ENCODE measurements at places on chromosomes 5 and 9.

DNA sequence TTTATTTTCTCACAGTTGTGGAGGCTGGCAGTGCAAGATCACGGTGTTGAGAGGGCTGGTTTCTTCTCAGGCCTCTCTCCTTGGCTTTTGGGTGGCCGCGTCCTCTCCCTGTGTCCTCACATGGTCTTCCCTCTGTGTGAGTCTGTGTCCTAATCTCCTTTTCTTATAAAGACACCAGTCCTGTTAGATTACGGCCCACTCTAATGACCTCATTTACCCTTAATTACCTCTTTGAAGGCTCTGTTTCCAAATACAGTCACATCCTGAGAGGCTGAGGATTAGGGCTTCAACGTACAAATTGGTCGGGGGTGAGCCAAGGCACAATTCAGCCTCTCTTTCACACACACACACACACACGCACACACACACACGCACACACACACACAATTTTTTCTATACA, 73.0 kb downstream of the UGCG start:
- no peak for DNase-seq

GRCh38 chr5:78718824-78719223, 70.3 kb upstream of the LHFPL2 start:
- DNase-seq = no peak

DNA sequence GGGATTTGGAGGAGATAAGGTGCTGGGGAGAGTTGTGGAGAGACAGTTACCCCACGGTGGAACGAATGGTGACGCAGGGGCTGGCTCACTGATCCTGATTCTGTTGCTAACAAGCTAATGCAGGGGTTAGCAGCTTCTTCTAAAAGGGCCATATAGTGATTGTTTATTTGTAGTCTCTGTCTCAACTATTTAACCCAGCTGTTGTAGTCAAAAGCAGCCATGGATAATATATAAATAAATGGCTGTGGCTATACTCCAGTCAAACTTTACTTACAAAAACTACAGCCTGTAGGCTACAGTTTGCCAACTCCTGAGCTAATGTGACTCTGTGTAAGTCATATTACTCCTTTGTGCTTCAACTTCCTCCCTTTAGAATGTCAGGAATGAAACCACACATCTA, 21.8 kb downstream of the STOM start:
- no peak for DNase-seq

GRCh38 chr9:109335121-109335520, 14.3 kb upstream of the EPB41L4B start:
- DNase-seq = no peak

DNA sequence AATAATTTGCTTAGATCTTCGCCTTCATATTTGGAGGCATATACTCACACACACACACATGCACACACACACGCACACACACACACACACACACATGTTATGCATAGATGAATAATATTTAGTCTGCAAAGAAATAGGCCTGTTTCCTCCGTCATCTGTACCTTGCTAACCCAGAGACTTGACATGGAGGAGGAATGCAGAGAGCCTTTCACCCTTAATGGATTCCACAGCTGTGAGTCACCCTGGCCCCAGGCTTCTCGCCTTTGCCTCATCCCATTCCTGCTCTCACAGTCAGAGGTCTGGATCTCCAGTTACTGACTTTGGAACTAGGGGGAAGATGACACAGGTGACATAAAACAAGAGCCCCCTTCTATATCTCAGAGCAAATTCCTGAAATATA, 29.7 kb downstream of the ZNF462 start:
- DNase-seq = no peak

GRCh38 chr9:115640887-115641286, 512.7 kb upstream of the PAPPA start:
- DNase-seq = no peak

DNA sequence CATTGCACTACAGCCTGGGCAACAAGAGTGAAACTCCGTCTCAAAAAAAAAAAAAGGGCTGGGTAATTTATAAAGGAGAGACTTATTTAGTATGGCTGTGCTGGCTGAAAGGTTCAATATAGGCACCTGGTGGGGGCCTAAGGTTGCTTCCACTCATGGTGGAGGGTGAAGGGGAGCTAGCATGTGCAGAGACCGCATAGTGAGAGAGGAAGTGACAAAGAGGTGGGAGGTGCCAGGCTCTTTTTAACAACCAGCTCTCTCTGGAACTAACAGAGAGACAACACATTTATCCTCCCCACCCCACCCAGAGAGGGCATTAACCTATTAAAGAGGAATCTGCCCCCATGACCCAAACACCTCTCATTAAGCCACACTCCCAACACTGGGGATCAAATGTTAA, 28.9 kb upstream of the SERINC5 start:
- DNase-seq = no peak

DNA sequence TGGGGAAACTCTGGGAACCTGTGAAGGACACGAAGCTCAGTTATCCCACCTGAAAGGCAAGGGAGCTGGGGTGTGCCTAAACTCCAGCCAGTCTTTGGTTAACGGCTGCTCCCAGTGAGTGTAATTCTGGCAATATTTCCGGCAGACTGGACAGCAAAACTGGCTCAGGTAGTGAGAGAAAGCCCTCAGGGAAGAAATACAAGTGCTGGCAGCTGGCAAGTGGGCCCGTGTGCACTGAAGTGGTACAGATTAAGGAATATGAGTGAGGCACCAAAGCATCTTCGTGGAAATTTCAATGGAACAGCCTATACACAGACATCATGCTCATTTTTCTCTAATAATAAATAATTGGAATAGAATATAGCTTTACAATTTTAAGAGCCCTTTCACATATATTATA, 56.2 kb downstream of the ABHD17B start:
- DNase-seq = no peak

GRCh38 chr9:104961238-104961637, 33.3 kb upstream of the ABCA1 start:
- DNase-seq = no peak

DNA sequence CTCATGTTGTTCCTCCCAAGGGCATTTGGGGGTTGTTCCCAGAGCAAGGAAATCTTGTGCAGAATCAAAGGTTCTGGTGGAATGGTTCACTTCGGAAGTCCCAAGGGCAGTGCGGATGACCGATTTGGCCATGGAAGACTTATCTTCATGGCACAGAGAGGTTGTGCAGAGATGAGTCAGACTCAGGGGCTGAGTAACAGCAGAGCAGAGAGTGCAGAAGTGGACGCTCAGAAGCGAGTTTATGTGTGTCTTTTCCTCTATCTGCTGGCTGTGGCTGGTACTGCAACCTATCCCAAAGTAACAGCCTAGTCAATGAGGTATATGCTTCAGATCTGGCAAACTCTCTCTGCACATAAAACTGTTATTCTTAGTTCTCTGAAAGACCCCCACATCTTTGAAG, 118.1 kb downstream of the DPYSL3 start:
- DNase-seq = no peak

- no peak for DNase-seq
These were observed 193.6 kb downstream of the HSPA4 start for GRCh38 chr5:133245191-133246052.

DNA sequence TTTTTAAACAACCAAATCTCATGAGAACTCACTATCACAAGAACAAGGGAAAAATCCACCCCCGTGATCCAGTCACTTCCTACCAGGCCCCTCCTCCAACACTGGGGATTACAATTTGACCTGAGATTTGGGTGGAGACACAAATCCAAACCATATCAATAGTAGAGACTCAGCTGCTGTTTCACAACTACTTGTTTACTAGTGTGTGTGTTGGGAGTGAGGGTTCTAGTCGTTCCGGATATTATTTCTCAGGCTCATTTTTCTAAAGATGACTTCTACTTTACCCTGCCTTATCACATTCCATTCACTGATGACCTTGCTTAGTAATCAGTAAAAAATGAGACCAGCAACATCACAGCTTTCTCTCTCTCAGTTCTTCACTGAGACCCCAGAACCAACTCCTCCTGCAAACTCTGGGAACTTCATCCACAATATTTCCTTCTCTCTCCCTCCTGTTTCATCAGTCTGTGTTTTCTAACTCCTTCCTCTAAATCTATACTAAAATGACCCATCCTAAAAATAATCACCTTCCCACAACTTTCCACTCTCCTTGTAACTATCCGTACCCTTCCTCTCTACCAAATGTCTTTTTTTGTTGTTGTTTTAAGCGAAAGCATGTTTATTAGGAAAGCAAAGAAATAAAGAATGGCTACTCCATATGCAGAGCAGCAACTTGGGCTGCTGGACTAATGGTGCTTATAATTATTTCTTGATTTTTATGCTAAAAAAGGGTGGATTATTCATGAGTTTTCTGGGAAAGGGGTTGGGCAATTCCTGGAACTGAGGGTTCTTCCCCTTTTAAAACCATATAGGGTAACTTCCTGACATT, 121.5 kb upstream of the SPRY4 start:
- DNase-seq = no peak

DNA sequence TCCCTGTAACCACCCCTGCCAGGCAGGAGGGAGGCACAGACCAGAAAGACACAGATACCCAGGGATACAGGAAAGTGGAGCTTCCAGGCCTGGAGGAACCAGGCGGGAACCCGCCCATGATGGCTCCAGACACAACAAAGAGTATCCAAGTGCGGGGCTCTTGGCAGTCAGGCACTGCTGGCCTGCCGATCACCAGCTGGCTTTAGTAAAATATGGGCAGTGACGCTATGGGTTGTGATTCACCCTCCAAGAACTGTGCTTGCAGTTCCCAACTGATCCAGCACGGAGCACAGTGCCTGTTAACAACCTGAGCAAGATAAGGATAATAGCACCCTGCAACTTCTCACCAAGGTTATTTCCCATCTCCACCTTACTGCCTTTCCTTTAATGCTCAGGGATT, 463.3 kb downstream of the IRX1 start:
- DNase-seq = no peak

DNA sequence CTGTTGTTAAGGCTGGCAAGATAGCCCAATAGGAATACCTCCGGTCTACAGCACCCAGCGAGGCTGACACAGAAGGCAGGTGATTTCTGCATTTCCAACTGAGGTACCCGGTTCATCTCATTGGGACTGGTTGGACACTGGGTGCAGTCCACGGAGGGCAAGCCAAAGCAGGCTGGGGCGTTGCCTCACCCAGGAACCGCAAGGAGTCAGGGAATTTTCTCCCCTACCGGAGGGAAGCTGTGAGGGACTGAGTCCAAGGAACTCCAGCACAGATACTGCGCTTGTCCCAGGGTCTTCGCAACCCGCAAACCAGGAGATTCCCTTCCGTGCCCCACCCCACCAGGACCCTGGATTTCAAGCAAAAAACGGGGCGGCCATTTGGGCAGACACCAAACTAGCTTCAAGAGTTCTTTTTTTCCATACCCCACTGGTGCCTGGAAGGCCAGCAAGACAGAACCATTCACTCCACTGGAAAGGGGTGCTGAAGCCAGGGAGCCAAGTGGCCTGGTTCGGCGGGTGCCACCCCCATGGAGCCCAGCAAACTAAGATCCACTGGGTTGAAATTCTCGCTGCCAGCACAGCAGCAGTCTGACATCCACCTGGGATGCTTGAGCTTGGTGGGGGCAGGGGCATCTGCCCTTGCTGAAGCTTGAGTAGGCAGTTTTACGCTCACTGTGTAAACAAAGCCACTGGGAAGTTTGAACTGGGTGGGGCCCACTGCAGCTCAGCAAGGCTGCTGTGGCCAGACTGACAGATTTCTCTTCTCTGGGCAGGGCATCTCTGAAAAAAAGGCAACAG, 647.2 kb downstream of the BNC2 start:
- DNase-seq = no peak

- no peak for DNase-seq
These were observed 69.3 kb upstream of the EGFLAM start for GRCh38 chr5:38189081-38189504.

- DNase-seq = no peak
These were observed 225.1 kb downstream of the PDZD2 start for GRCh38 chr5:31863991-31864411.

GRCh38 chr9:69073103-69073502, 37.6 kb downstream of the FXN start:
- DNase-seq = no peak

DNA sequence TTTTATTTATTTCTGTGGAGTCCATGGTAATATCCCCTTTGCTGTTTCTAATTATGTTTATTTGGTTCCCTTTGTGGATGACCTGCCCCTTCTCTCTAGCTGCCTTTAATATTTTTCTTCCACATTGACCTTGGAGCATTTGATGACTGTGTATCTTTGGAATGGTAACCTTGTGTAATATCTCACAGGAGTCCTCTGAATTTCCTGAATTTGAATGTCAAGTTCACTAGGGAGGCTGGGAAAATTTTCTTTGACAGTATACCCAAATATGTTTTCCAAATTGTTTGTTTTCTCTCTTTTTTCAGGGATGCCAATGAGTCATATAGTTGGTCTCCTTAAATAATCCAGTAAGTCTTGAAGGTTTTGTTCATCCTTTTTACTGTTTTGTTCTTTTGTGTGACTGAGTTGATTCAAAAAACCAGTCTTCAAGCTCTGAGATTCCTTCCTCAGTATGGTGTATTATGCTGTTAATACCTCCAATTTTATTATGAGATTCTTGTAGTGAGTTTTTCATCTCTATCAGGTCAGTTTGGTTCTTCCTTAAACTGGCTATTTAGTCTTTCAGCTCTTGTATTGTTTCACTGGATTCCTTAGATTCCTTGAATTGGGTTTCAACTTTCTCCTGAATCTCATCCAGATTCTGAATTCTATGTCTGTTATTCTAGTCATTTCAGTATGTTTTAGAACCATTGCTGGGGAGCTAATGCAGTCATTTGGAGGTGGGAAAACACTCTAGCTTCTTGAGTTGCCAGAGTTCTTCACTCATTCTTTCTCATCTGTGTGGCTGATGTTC, 349.0 kb upstream of the TARS1 start:
- DNase-seq = no peak

GRCh38 chr5:40687321-40687720, 7.6 kb downstream of the PTGER4 start:
- DNase-seq = no peak

GRCh38 chr9:120410925-120411501, 169.0 kb downstream of the CDK5RAP2 start:
- no peak for DNase-seq

DNA sequence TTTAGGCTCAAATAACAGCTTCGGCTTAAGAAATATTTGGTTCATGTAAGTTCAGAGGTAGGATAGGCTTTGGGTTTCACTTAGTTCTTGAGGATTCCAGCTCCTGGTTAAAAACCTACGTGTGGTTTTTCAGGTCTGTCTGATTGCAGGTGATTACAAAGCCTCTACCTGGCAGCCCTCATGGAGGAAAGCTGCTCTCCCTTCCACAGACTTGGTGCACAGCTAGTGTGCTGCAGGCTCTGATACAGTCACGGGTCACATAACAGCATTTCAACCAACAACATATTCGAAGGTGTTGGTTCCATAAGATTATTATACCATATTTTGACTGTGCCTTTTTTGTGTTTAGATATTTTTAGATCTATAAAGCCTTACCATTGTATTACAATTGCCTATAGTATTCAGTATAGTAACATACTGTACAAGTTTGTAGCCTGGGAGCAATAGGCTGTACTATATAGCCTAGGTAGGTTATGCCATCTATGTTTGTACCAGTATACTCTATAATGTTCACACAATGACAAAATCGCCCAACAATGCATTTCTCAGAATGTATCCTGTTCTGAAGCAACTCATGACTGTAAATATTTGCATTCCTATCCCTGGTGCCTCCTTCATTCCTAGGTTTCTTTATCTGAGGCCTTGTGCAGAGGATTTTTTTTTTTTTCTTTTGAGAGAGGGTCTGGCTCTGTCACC, 8.0 kb upstream of the DCP2 start:
- DNase-seq = no peak

Data from type B pancreatic cell (in vitro differentiated cells).